ENCODE measurements at places on chromosomes 5 and 9.

DNA sequence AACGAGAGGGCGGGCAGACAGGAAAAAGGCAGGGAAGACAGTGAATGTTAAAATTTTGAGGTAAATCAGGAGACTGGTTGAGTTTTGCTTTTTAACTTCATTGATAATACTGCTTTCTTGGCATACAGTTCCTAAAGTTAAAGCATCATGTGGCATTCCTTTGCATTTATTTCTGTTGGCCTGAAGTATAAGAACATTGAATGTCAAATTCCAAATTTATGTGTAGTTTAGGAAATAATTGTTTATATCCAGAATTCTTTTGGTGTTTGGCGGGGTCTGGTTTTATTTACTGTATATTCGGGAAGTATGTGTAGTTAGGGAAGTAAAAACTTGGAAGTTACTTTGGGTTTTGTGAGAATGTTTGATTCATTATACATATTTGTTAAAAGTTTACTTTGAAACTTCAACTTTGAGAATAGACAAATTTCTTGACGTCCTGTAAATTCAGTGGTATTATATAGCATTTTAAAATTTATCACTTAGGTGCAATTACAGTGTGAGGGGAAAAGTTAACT is 83.2 kb downstream of the PTPDC1 start:
- peak overlapping the region; percentile 100 for H3K27ac ChIP-seq
- H3K4me1 ChIP-seq: no peaks in the 10 kb centered on the region
- H3K4me3 ChIP-seq: peak overlapping the region; percentile 97
- no peak for DNase-seq

DNA sequence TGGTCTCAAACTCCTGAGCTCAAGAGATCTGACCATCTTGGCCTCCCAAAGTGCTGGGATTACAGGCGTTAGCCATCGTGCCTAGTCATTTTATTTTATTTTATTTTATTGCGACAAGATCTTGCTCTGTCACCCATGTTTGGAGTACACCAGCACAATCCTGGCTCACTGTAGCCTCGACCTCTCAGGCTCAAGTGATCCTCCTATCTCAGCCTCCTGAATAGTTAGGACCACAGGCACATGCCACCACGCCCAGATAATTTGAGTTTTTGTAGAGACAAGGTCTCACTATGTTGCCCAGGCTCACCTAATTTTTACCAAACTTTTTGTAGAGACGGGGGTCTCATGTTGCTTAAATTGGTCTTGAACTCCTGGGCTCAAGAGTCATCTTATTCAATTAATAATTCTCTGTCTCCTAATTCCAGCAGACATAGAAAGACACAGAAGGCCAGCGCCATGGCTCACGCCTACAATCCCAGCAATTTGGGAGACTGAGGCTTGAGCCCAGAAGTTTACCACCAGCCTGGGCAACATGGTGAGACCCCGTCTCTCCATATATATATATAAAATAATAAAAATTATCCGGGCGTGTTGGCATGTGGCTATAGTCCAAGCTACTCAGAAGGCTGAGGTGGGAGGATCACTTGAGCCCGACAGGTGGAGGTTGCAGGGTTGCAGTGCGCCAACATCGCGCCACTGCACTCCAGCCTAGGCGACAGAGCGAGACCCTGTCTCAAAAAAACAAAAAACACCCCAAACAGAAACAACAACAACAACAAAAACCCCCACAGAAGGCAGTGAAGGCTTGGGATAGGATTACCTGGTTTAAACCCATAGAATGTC is 1.0 kb upstream of the UBAP1 start:
- H3K27ac ChIP-seq: peak overlapping the region; percentile 94
- H3K36me3 ChIP-seq: no peaks in the 10 kb centered on the region
- H3K4me1 ChIP-seq: peaks cover 5% of the 10 kb centered on the region
- no peaks in the 10 kb centered on the region for H3K27me3 ChIP-seq
- H3K4me3 ChIP-seq: peak overlapping the region; percentile 73
- peak; percentile 37 for DNase-seq

- H3K36me3 ChIP-seq: no peaks in the 10 kb centered on the region
- no peaks in the 10 kb centered on the region for H3K27me3 ChIP-seq
- DNase-seq: no peak
- H3K4me3 ChIP-seq: no peak overlapping the region
These were observed 298.3 kb downstream of the CSNK1G3 start for GRCh38 chr5:123810253-123810652.

- H3K36me3 ChIP-seq: no peaks in the 10 kb centered on the region
- H3K4me1 ChIP-seq: no peaks in the 10 kb centered on the region
- no peak for DNase-seq
- no peak overlapping the region for H3K27ac ChIP-seq
- no peak overlapping the region for H3K4me3 ChIP-seq
These were observed 48.9 kb upstream of the NRARP start for GRCh38 chr9:137350696-137351584.

GRCh38 chr5:72613515-72613914 is 106.3 kb upstream of the ZNF366 start:
- no peaks in the 10 kb centered on the region for H3K4me1 ChIP-seq
- DNase-seq: no peak
- H3K36me3 ChIP-seq: no peaks in the 10 kb centered on the region
- no peak overlapping the region for H3K4me3 ChIP-seq
- H3K27ac ChIP-seq: no peak overlapping the region

DNA sequence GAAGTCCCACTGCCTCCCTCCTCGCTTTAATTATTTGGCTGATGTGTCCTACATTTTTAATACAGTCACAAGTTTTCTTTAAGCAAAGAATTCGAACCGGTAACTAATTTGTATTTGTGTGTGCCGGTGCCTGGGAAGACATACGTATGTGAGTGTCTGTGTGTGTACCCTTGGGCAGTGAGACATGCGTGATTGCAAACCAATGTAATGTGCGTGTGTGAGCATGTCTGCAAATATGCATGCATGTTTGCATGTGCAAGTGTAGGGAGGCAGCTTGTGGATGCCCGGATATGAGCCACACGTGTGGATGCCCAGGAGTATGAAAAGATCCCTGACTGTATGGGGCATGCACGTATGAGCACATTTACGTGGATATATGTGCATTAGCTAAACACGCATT is 44.4 kb upstream of the NEK6 start:
- H3K4me1 ChIP-seq: peaks cover 2% of the 10 kb centered on the region
- H3K4me3 ChIP-seq: no peak overlapping the region
- no peak overlapping the region for H3K27ac ChIP-seq
- H3K36me3 ChIP-seq: no peaks in the 10 kb centered on the region
- no peaks in the 10 kb centered on the region for H3K27me3 ChIP-seq
- no peak for DNase-seq

GRCh38 chr5:139636207-139636792 is 11.8 kb upstream of the CXXC5 start:
- DNase-seq: peak; percentile 93
- peak overlapping the region; percentile 88 for H3K27ac ChIP-seq
- H3K4me3 ChIP-seq: no peak overlapping the region
- H3K36me3 ChIP-seq: no peaks in the 10 kb centered on the region
- peaks cover 26% of the 10 kb centered on the region for H3K4me1 ChIP-seq

DNA sequence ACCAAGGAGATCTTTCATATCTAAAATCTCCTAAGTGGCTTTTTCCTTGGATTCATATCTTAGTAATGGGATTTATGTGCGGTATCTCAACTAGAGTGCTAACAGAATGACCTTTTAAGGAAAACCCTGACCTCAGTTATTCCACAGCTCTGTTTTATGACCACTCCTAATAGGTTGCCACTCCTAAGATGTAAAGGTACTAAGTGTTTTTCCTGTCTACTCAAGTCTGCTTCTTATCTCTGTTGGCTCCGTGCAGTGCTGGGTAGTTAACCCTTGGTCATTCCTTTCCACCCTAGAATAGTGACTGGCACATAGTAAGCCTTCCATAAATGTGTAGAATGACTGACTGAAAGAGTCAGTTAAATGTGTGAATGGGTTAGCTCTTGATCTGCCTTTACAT is 161.4 kb downstream of the DOCK2 start:
- no peak overlapping the region for H3K4me3 ChIP-seq
- H3K4me1 ChIP-seq: no peaks in the 10 kb centered on the region
- no peak overlapping the region for H3K27ac ChIP-seq
- H3K36me3 ChIP-seq: no peaks in the 10 kb centered on the region
- H3K27me3 ChIP-seq: no peaks in the 10 kb centered on the region

Measured in Peyer's patch (tissue), 4 donors.